ENCODE measurements at places on chromosomes 5 and 9.

DNA sequence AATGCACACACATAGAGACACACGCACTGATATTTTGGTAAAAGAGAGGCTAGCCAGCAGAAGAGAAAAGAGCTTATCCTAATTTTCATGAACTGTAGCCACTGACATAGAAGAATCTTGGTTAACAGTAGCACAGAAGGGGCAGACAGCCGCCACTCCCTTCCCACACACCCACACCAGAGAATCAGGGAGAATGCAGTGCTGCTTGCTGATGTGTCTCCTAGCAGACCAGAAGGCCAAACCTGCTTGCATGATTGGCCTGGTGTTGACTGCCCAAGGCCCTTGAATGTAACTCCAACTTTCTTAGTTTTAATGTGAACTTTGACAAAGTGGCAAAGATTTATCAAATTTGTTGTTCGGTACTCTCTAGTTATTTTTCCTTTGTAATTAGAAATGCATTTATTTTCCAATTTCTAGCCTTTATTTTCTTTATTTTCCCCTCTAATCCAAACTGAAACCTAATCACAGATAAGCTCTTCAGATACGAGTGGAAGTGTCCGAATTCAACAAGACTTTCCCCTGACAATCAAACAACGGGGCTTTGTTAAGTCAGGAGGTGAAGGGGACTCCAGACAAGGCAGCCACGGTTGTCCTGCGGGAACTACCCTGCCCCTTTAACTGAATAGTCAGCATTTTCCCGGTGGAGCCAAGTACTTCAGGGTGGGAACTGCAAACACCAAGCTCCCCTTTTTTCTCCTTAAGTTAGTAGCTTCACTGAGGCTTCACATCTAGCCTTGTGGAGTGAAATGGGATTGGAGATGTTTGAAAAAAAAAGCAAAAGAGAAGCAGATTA, 81.9 kb upstream of the CTSL start:
- DNase-seq = no peak

DNA sequence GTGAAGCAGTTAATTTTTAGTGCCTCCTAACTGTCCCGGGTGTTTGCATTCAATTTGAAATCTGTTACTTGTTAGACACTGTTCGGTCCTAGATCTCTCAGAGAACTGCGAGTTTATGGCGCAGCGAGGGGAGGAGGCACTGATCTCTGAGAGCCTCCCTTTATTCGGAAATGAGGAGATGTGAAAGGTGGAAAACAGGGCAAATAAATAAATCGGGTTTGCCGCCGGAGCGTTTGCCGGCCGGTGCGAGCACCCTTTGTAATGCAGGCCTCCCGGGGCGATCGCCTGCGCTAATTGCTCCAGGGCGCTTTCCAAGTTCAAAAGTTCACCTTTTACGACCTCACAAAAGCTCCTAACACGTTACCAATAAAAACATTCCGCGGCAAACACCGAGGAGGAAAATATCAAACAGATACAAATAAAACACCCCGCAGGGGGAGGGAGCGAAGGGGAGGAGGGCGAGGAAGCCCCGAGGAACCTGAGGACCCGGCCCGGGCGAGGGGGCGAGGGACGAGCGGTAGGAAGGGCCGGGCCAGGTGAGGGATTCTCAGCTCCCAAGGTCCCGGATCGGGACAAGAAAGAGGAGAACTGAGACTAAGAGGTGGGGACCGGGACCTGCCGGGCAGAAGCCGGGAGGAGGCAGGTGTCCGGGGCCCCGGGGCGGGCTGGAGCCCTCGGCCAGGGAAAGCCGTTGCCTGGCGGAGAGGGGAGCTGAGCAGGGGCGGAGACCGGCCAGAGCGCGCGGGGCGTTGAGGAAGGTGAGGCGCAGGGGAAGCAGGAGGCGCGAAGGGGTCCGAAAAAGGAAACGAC, 1.4 kb downstream of the NR6A1 start:
- no peak for DNase-seq

DNA sequence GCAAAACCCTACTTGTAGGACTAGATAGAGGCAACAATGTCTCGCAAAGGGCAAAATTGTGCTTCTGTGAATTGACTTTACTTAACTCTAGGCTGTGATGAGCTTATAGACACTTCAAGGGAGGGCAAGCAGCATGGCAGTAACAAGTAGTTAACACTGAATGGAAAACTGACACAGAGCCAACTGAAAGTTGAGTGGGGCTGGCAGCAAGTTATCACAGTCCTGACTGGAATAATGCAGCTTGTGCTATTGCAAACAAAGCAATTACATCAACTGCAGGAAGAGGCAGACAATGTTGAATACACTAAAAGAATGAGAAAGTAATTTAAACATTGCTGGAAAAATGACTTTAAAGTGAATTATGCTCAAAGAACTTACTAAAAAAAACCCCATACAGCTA, 62.2 kb downstream of the RNF38 start:
- DNase-seq = no peak

DNA sequence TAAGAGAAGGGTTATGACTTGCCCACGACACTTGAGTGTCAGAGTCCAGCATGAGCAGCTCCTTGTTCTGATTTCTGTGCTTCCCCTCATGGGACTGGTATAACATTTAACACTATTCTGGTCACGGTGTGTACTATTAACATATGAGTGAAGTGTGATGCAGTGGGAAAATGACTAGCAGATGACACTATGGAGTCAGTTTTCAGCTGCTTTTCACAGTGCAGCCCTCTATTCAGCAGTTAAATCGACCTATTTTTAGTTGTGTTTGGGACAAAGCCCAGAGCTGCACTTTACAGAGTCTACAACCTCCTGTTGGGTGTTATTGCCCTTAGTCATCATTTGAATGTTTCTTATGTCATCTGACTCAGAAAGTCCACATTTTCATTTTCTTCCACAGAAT, 59.1 kb downstream of the CHSY3 start:
- DNase-seq = no peak

DNA sequence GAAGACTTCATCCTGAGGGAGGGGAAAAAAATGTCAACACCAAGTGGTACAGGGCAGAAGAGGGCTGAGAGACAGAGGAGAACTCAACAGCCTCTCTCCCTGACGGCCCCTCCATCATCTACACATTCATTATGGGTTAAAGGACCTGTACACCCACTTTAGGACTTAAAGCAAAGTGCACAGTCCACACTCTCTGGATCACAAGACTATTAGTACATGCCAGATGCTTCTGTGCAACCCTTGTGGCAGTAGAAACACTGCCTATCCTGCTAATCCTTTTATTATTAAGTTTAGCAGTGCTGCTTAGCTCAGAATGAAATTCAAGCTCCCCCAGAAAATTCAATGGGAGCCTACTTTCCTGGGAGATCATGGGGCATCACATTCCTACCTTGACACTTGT, 1.9 kb downstream of the FRMD3 start:
- no peak for DNase-seq

- DNase-seq = no peak
Measured at GRCh38 chr5:58326022-58326421, 133.9 kb downstream of the PLK2 start.

GRCh38 chr9:32350682-32351081, 33.8 kb upstream of the ACO1 start:
- no peak for DNase-seq

GRCh38 chr9:137052998-137053943, 590 bp downstream of the ENTPD2 start:
- no peak for DNase-seq

GRCh38 chr5:69043655-69043996, 50.2 kb upstream of the SLC30A5 start:
- no peak for DNase-seq

- DNase-seq = no peak
Measured at GRCh38 chr9:138098116-138098907, 220.7 kb downstream of the CACNA1B start.

GRCh38 chr5:143812085-143812705, at the start of gene HMHB1:
Gene HMHB1, plus strand, starts transcription at chr5:143812161.
- DNase-seq = no peak

GRCh38 chr9:96163161-96163560, 138.8 kb downstream of the HSD17B3 start:
- no peak for DNase-seq

GRCh38 chr9:110217656-110218099, 9.7 kb upstream of the C9orf152 start:
- no peak for DNase-seq

DNA sequence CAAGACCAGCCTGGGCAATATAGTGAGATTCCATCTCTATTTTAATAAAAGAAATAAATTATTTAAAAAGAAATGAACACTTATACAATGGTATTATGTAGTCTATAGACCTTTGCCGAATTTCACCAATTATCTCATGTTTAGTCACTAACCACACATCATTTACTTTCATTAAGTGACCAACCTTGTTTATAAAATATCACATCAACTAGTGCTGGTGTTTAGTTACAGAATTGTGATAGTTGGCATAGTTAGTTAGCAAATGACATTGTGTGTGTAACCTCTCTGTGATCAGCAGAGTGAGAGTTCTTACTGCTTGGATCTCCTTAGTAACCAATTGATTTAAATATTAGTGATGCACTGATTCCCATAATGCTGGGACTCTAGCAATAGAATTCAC, 71.8 kb downstream of the PRR16 start:
- DNase-seq = no peak

- DNase-seq = no peak
Measured at GRCh38 chr9:20624201-20625002, 2.1 kb upstream of the MLLT3 start.

DNA sequence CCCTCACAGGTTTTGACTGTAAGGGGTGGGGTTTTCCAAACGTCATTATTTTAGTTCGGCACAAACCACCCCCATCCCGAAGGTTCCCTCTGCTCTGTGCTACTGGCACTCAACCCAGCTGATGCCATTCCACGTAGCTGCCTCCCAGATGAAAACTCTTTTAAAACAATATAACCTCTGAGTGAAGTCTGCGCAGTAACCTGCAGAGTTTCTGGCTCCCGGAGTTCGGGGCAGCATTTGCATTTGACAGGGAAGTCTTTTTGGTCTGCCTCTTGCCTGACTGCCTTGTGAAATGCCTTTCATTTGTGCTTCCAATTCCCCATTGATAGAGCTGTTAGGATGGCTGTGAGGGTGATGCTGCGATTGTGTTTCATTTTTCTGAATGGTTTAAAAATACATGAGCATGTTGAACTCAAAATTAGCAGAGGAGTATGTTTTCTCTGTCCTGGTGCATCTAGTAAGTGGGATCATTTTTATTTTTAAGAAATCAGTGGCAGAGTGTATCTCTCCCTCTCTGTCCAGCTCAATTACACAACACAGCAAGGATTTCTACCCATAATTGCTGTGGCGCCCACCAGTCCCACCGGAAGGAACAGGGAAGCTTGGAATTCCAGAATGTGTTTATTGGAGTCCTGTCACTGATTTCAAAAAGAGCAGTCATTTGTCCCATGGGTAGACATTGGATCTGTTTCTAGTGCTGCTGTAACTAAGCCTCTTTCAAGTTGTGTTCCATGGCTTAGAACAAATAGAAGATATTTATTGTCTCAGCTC, 24.8 kb downstream of the ADCY2 start:
- no peak for DNase-seq

- DNase-seq = no peak
Measured at GRCh38 chr5:66864240-66864884, 268.2 kb downstream of the MAST4 start.

- no peak for DNase-seq
Measured at GRCh38 chr5:156328161-156328560, 1.2 kb downstream of the SGCD start.

- DNase-seq = no peak
Measured at GRCh38 chr5:157626831-157627230, 25.4 kb downstream of the SOX30 start.

Measured in stimulated activated CD8-positive, alpha-beta memory T cell treated with anti-CD3 and anti-CD28 coated beads, Interleukin-7, amount 100 ng/mL, for 1 hour (primary cell).